Occipital lobe (tissue), 3 donors: ENCODE measurements at places on chromosomes 3 and 15. TPM values are rescaled to one million over a fixed set of nuclear protein-coding genes. Genes with fewer than 3 reads are reported as not detected.

The SCG5 gene
- total RNA-seq, result 124 TPM

The SNTN gene
- total RNA-seq, result not detected

The RTP3 gene
- not detected for total RNA-seq

GRCh38 chr3:188421151-188421821 lies 267.3 kb downstream of the LPP start:
- DNase-seq, result no peak

DNA sequence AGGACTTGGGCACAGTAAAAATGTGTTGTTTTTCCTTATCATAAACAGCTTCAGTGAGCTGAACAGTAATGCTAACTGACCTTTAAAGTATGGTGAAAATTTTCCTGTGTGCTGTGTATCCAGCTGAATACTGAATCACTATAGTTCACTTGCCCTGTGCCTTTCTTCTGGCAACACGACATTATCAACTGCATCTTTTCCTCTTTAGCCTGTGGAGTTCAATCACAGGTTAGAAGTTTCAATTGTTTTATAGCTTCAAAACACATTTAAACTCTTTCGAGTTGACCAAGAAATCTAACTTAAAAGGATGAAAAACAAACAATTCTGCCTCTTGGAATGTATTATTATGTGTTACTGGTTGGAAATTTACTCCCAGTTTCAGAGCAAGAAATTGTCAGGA lies 1120.7 kb upstream of the ALCAM start:
- DNase-seq, result no peak

DNA sequence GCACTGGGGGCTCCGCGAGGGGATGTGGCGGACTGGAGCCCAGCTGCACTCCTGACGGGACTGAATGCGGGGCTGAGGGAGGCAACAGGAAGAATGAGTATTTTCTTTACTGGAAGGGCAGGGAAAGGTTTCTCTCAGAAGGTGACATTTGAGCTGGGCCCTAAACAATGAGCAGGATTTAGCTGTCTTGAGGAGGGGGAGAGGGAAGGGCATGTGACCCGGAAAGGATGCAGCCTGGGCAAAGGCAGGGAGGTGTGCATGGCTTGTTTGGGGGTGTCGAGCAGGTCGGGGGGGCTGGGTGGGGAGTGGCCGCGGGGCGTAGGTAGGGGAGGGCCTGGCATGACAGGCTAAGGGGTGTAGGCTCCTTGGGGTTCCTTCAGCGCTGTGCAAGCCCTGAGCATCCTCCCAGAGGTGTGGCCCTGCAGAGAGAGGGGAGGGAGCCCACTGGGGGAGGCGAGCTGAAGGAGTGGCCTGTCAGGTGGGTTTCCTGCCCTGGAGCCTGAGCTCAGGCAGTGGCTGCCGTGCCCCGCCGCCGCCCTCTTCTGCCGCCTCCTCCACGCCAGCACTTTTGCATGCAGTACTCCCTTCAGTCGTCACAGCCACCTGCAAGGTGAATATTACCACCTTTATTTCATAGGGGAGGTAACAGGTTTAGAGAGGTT lies 17.2 kb upstream of the ANKDD1A start:
- DNase-seq, result no peak

GRCh38 chr3:142968319-142969025 lies 5.0 kb upstream of the PAQR9 start:
- no peak for DNase-seq

GRCh38 chr15:61742591-61742990 lies 317.7 kb downstream of the VPS13C start:
- DNase-seq, result no peak

DNA sequence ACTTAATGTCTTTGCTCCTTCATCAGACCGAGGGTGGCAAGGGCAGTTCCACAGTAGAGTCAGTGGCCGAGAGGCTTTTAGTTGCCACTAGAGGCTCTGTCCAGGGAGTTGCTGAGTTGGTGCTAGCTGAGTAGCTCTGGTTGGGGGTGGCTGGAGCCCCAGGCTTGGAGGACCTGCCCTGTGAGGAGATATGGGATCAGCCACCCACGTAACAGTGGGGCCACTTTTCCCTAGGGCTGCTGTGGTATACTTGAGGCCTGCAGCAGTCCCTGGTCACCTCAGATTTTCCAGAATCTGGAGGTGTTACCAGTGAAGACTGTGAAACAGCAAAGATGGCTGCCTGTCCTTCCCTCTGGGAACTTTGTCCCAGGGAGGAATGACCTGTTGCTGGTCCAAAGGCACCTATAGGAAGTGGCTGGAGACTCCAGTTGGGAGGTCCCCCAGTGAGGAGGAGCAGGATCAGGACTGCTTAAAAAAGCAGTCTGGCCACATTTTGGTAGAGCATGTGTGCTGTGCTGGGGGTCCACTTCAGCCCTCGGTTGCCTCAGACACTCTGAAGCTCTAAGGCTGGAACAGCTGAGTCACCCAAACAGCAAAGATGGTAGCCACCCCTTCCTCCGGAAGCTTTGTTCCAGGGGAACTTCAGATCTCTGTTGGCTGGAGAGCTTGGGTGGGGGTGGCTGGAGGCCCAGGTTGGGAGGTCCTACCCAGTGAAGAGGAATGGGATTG lies 72.9 kb downstream of the AKAP13 start:
- DNase-seq, result no peak

DNA sequence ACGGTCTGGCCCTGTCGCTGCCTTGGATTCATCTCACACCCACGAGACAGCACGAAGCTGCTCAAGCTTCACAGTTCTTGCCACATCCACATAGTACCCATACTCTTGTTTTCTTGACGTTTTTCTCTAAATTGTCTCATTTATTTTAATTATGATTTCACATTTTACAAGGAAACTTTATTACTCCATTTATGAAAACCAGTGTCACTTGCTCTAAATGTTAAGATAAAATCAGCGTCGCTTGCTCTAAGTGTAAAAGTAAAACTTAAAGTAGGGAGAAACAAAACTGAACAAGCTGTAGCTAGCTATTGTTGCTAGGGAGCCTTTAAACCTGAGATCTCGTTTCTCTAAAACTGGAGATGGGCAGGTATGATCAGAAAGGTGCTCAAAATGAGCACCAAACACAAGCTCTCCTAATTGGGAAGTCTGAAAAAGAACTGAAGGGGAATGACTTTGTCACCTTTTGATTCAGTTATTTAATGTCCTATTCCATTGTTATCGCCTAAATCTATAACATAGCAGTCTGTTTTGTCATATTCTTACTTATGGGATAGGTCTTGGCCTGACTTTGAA lies 680 bp downstream of the IFT122 start:
- DNase-seq, result no peak

DNA sequence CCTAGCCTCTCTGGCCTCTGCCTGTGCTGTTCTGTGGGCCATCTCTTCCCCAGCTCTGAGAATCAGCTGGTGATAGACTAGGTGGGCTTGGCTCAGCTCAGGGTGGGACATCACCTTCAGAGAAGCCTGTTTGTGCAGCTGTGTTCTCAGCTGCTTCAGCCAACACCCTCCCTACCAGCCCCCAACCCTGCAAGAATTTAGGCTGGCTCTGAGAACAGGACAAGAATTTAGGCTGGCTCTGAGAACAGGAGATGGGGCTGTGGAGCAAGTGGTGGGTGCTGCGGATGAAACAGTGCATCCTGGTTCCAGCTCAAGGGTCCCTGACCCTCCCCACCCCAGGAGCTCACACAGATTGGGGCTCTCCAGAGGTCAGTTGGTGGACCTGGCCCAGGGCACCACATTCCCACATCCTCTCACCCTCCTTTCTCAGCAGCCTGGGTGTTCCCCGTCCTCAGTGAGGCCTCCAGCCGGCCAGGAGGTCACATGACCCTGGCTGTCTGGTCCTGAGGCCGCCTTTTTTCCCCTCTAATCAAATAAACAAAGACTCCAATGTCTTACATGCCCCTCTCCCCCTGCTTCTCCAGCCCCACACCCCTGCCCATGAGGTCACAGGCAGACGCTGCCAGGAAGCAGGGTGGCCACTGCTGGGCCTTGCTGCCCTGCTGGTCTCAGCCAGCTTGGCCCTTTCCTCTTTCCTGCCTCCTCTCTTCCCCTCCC lies 14.9 kb downstream of the PLEKHO2 start:
- peak; percentile 87 for DNase-seq
